SJSA1 (cell line): ENCODE measurements at places on chromosomes 3 and 15.

DNA sequence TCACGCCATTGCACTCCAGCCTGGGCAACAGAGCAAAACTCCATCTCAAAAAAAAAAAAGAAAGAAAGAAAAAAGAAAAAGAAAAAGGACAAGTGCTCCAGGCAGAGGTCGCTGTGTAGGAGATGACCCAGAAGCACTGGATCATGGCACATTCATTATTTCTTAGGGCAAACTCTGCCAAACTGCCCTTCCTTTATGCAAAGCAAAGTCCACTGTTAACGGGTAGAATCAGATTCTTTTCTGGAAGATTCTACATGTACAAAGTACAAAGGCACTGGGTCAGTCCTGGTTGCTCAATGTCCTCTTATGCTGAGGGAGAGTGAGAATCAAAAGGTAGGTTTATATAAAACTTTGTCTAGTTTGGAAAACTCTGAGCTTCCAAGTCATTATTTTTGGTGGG is 144.9 kb downstream of the FEZF2 start:
- no peak for DNase-seq

GRCh38 chr3:63251499-63251898 is 26.6 kb upstream of the SYNPR start:
- no peak for DNase-seq

DNA sequence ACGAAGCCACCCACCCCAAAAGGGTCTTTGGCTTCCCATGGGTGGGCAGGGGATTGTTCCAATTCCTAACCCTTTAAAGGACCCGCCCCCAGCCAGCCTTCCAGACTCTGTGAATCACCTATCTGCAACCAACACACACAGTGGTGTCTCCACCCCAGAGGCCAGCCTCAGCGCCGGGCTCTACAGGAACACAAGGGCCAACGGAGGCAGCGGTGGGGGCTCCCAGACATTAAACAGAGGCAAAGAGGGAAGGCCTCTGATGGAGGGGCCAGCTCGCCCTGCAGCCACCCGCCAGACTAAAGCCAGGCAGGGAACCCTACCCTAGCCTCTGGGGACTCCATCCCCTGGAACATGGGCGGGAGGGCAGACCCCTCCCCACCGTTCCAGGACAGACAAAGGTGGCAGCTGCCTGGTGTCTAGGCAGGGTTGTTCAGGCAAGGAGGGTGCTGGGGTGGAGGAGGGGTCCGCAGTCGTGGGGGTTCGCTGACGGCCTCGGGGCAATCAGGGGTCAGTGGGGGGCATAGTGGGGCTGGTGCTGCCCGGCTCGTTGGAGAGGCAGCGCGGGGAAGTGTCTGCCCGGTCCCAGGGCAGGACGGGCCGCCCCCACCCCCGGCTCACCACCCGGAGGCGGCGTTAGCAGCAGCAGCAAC is 448 bp downstream of the SHISA5 start:
- DNase-seq, result no peak

DNA sequence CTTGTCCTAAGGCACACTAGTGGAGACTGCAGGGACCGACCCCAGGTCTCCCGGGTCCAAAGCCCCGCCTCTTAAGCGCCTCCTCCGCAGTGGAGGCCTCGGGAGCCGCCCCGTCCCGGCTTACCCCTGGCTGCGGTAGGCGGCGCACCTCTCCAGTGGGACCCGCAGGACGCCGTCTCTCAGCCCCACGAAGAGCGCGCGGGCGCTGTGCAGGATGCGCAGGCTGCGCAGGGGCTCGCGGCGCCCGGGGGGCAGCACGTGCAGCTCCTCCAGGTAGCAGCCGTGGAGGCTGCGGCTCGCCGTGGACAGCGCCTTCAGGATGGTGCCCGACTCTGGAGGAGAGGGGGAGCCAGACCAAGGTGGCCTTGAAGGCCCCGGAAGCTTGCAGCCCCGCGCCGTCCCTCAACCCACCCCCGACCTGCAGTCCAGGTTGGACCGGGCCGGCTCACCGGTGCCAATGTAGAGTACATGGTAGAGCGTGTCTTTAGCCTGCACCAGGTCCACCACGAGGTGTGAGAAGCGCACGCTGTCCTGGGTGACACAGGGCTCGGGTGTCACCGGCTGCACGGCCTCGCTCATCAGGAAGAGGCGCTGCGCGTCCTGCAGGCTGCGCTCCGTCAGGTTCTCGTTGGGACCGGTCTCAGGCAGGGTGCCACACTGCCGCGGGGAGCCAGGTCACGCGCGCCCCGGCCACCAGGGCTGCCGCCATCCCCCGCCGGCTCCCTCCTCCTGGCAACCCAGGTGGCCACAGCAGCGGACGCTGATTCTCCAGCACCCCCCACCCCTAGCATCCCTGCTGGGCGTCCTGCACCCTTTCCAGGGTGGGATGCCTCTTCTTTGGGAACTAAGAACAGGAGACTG is 105.5 kb downstream of the SEMA5B start:
- DNase-seq, result no peak

DNA sequence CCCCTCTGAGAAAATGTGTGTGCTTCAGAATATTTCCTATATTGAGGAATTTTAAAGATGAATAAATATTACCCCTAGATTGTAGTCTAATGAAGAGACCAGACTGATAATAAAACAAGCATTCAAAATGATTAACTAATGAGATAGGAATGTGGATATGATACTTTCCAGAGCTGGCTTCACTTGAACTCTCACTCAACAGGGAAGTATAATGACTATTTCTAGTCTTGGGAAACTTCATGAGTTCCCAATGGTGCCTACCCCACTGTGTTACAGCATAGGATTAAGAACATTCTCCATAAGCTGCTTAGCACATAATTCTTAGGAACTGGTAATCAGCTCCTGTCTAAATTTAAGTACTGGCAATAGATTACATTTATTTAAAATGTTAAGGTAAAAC is 261.5 kb upstream of the ZNF385D start:
- DNase-seq, result no peak

DNA sequence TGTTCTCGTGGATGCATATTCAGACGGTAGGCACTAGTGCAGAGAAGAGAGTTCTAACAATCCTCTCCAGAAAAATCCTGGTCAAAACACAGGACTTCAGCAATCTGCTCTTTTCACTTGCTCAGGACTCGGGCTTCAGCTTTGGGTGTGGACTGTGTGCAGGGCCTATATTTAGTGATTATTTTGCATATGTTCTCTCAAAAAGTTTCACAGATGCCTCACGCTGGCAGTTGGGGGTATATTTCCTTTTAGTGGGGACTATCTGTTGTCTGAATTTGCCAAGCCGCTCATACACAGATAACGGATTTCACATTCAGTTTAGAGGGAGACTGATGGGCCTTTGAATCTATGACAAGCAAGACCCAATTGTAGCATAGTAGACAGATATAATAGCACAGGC is 54.4 kb upstream of the LRRN1 start:
- no peak for DNase-seq
